Naive thymus-derived CD8-positive, alpha-beta T cell (primary cell): ENCODE measurements at places on chromosomes 13 and 19. TPM values are rescaled to one million over a fixed set of nuclear protein-coding genes. Genes with fewer than 3 reads are reported as not detected.
A peak's percentile ranks its signal among the peaks of the same experiment; 100 is the strongest.

- H3K4me3 ChIP-seq: no peak overlapping the region
- H3K4me1 ChIP-seq: no peaks in the 10 kb centered on the region
- H3K36me3 ChIP-seq: no peaks in the 10 kb centered on the region
- peaks cover 56% of the 10 kb centered on the region for H3K27me3 ChIP-seq
These were observed 42.2 kb downstream of the COL4A1 start for GRCh38 chr13:110264685-110265275.

GRCh38 chr13:51342706-51343105 lies 3.2 kb downstream of the SERPINE3 start:
- H3K4me1 ChIP-seq: no peaks in the 10 kb centered on the region
- H3K36me3 ChIP-seq: no peaks in the 10 kb centered on the region
- H3K4me3 ChIP-seq: no peak overlapping the region
- no peak for DNase-seq

PTH2 gene
- total RNA-seq: not detected

PODNL1 gene
- total RNA-seq: not detected

SBSN gene
- total RNA-seq: 0.31 TPM

DNA sequence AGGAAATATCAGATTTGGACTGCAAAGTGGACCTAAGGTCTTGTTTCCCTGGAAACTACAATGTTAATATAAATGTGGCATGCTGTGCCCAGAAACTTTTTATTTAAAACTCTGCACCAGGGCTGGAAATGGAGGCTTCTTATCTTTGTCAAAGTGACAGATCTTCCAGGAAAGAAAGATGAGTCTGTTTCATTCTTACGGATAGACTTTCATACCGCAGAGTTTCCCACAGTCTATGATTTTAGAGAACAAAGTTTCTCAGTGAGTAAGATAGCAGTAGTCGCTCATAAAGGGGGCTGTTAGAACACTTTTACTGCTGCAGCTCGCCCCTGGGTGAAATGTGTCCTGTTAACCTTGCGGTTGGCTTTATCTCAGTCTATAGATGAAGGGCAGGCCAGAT lies 6.7 kb downstream of the CLEC11A start:
- DNase-seq: no peak
- H3K27ac ChIP-seq: no peak overlapping the region
- no peaks in the 10 kb centered on the region for H3K36me3 ChIP-seq
- peaks cover 35% of the 10 kb centered on the region for H3K4me1 ChIP-seq

DNA sequence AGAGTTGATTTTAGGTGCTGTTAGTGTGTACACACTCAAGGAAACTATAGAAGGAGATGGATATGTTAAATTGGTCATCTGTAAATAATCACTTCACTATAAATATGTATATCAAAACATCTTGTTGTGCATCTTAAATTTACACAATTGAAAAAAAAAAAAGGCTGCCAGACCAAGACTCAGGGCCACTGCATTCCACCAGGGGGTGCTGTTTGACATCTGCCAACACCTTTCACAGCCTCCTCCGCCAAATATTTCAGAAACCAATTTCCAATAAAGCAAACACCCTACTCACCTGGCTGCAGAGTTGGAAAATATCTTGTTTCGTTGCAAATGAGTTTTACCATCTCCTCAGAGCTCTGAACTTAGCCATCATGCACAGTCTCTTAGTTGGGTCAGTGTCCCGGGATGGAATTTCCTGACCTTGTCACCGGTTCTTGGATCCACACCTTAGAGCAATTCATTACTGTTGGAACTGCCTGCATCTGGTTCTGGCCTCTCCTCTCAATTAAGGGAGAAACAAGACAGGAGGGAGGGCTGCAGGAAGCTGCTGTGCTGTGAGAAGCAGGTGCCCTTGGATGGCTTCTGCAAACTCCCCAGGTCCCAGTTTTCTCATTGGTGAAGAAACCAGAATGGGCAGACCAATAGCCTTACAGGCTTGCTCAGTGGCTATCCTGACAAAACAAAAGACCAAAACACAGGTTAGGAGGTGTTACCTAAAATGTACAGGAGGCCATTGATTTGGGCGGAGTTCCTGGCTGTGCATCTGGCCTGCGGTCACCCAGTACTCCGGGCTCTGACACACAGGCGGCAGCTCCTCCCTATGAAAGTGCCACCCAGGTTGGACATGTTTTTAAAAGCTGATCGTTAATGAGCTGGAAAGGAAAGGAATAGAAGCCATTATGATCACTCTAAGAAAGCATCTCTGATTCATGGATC lies 746.6 kb downstream of the UQCRFS1 start:
- no peaks in the 10 kb centered on the region for H3K36me3 ChIP-seq
- H3K4me1 ChIP-seq: peaks cover 45% of the 10 kb centered on the region
- DNase-seq: peak; percentile 54

ZNF540 gene
- total RNA-seq: 21.3 TPM

CGB8 gene
- total RNA-seq: not detected

DNA sequence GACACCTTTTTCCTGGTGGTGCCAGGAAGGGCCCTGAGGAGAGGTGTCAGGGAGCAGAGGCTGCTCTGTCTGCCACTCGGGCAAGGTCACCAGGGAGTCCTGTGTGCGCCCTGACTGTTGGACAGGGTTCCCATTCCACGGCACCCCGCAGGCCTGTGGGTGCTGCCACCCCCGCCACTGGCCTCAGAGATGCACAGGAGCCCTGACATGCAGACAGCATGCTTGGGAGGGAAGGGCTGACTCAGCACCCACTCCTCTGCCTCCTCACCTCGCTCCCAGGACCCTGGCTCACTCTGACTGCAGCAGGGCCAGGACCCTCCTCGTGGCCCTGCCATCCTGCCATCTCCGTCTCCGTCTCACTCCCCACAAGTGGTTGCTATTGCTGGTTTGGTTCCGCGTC lies 25.3 kb downstream of the MAU2 start:
- no peaks in the 10 kb centered on the region for H3K27me3 ChIP-seq
- H3K4me1 ChIP-seq: peaks cover 4% of the 10 kb centered on the region
- no peak overlapping the region for H3K27ac ChIP-seq
- H3K4me3 ChIP-seq: no peak overlapping the region

NLRP11 gene
- total RNA-seq: not detected

GRCh38 chr19:3506384-3507340 lies 551 bp downstream of the FZR1 start:
- H3K36me3 ChIP-seq: peaks cover 17% of the 10 kb centered on the region
- peak overlapping the region; percentile 89 for H3K4me3 ChIP-seq
- H3K27ac ChIP-seq: peak overlapping the region; percentile 94
- peaks cover 54% of the 10 kb centered on the region for H3K4me1 ChIP-seq
- DNase-seq: peak; percentile 48
- H3K27me3 ChIP-seq: no peaks in the 10 kb centered on the region

- peaks cover 39% of the 10 kb centered on the region for H3K27me3 ChIP-seq
- no peaks in the 10 kb centered on the region for H3K36me3 ChIP-seq
- no peak overlapping the region for H3K27ac ChIP-seq
These were observed 7.0 kb downstream of the FAM124A start for GRCh38 chr13:51229101-51229719.

DNA sequence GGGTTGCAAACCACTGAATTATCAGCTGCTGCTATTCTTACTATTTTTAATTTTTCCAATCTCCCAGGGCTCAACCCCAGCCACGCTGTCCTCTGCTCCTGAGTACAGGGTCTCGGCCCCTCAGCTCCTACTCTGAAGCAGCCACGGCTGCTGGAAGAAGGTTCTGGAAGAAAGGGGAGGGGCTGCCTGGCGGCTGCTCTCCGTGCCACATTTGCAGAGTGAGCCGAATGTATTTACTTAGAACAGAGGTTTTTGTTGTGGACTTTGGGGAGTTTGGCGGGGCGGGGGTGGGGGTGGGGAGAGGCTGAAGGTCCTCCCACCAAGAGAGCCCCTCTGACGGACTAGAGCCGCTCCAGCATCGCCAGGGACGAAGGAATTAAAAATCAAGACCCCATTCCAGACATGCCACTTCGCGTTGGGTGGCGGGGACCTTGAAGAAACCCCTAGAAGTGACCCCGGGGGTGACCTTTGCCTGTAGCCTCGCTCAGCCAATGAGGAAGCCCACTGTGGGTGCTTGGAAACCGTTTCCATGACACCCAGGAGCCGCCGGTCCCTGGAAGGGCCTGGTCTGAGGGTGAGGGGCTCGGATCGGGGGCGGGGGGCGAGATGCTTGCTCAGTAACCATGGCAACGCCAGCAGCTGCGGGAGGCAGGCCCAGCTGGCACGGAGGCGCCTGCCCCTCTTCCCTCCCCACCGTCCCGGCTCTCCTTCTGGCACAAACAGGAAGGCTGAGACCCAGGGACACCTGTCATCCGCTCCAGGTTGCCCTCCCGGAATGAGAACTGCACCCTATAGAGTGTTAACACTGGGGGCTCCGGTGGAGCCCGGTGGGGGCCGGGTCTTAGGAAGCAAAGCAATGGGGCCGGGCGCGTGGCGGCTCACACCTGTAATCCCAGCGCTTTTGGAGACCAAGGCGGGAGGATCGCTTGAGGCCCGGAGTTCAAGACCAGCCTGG lies 54.2 kb upstream of the PTPRS start:
- no peaks in the 10 kb centered on the region for H3K36me3 ChIP-seq
- H3K27ac ChIP-seq: no peak overlapping the region
- H3K4me3 ChIP-seq: no peak overlapping the region
- DNase-seq: no peak
- H3K4me1 ChIP-seq: peaks cover 2% of the 10 kb centered on the region
- H3K27me3 ChIP-seq: peaks cover 86% of the 10 kb centered on the region

GRCh38 chr13:28590461-28590860 lies 68.5 kb upstream of the POMP start:
- H3K27ac ChIP-seq: no peak overlapping the region
- H3K4me3 ChIP-seq: no peak overlapping the region
- H3K4me1 ChIP-seq: no peaks in the 10 kb centered on the region

DNA sequence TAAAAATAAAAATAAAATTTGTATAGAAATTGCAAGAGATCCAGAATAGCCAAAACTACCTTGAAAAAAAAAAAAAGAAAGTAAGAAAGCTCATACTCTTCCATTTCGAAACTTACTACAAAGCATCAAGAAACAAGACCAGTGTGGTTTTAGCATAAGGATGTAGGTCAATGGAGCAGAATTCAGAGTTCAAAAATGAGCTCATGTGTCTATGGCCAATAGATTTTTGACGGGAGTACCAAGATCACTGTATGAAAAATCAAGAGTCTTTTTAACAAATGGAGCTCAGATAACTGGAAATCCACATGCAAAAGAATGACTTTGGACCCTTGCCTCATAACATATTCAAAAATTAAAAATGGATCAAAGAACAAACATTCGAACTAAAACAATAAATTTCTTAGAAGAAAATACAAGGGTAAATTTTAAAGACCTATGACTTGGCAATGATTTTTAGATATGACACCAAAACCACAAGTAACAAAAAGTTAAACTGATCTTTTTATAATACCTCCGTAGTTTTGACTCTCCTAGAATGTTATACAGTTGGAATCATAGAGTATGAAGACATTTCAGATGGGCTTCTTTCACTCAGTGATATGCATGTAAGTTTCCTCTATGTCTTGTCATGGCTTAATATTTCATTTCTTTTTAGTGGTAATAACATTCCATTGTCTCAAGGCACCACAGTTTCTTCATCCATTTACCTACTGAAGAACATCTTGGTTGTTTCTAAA lies 43.2 kb downstream of the KLF12 start:
- peak overlapping the region; percentile 46 for H3K4me3 ChIP-seq
- H3K27ac ChIP-seq: peak overlapping the region; percentile 85
- H3K36me3 ChIP-seq: peaks cover 5% of the 10 kb centered on the region
- no peak for DNase-seq
- no peaks in the 10 kb centered on the region for H3K27me3 ChIP-seq
